Stimulated activated memory B cell treated with anti-CD40 and anti-IgM and Interleukin-4, amounts not matched to agents 10 μg/mL and 1 μg/mL and 100 μg/mL, for 72 hours (primary cell): ENCODE measurements at places on chromosomes 6 and 20.

- no peak for ATAC-seq
Measured at GRCh38 chr6:139853302-139853992, 479.0 kb upstream of the CITED2 start.

GRCh38 chr6:36852481-36853147 is 13.4 kb upstream of the CPNE5 start:
- no peak for ATAC-seq

DNA sequence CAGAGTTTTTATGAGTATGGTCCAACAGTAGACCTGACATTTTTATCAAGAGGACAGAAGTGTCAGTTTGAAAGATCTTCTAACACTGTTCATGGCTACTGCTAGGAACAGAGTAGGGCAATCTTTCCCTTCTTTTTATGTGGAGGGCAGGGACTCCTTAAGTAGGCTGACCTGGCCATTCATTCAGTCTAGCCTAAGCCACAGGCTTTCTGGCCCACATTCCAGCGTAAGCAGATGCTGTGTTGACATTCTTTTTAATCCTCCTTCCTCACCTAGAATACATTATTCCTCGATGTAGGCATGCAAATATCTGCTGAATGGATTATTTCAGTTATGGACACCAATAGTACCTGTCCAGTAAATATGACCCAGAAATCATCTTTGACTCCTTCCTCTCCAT is 188.3 kb downstream of the ATXN1 start:
- no peak for ATAC-seq

GRCh38 chr6:18397701-18398100 is 10.6 kb downstream of the RNF144B start:
- ATAC-seq: no peak

- no peak for ATAC-seq
Measured at GRCh38 chr6:158848490-158848895, 29.3 kb upstream of the EZR start.

GRCh38 chr6:27668442-27669294 is 195.8 kb upstream of the ZNF184 start:
- no peak for ATAC-seq

- ATAC-seq: no peak
Measured at GRCh38 chr20:32968478-32969241, 35.6 kb downstream of the SUN5 start.

DNA sequence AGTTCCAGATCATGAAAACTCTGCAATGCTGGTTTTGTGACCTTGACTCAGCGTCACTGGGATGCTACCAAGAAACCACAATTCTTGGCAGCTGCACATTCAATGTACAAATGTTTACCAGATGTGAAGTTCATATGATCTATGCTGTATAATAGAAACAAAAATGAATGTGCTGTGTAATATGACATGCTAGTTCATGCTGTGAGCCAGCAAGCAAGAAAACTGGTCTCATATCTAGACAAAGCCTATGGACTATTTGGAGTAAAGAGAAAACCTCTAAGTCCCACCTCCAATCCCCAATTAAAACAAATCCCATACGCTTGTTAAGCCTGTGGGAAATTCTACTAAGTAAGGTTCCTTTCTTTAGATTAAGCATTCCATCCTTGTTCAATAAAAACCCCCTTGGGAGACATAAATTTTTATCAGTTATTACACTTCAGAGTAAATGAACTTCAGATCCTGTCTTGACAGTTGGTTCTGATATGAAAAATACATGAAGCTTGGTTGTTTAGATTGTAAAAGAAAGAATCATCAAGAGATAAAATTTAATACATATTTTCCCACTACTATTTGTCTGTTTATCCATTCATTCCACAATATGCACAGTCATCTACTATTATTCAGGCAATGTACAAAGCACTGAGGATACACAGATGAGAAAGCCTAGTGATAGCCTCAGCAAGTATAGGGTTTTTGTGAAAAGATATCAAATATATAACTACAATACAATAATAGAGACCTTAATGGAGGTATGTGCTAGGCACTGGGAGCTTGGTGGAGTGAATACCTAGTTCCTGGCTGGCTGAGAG is 20.1 kb downstream of the COL21A1 start:
- no peak for ATAC-seq

DNA sequence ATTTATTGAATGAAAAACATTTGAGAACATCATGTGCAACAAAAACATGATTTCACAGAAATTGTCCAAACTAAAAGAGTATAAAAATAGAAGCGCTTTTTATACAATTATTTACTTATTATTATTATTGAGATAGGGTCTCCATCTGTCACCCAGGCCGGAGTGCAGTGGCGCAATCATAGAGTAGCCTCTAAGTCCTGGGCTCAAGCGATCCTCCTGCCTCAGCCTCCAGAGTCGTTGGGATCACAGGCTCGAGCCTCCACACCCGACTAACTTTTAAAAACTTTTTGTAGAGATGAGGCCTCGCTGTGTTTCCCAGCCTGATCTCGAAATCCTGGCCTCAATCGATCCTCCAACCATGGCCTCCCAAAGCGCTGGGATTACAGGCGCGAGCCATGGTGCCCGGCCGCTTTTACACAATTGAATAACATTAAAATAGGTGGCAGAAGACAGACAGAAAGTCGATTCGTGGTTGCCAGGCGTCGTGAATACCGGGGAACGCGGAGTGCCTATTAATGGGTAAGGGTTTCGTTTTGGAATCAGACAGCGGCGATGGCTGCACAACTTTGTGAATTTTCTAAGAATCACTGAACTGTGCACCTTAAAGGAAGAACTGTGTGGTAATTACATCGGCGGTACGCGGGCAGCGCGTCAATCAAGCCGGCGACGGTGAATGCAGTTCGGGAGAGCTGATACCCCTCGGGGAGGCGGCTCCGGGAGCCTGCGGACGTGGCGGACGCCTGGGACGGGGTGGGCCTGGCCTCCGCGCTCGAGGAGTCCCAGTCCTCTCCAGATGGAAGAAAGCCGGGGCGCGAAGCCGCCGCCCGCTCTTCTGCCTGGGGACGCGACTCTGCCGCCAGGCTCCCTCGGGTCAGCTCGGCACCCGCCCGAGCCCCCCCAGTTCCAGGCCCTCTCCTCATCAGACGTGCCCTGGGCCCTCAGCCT is 807 bp downstream of the TBC1D20 start:
- peak; percentile 69 for ATAC-seq

DNA sequence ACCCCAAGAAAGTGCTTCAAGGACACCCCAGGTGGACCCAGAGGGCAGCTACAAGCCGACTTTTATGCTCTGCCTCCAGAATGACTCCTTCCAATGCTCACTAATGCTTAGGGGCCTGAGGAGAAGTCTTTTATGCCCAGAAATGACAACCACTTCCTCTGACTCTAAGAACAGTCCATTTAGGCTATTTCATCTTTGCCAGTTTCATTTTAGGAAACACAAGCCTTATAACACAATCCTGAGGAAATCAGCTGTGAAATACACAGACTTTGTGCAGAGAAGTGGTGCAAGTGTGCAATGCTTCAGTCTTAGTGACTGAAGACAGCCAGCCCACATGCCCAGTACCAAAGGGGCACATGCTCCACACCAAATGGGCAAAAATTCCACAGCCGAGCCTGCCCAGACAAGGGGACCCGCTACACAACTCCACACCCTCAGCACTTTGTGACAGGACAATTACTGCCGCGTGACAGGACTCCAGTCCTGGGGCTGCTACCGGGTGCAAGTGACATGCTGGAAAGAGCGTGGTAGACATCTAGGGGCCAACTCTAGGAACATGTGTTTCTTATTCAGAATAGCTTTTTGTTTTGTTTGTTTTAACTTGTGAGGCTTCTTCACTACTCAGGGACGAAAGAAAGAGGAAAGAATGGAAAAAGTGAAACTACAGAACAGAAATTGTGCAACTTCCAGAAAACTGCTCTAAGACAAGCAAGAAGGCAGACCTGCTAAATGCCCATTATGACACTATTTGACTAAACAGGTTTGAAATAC is 28.2 kb upstream of the PLAGL1 start:
- peak; percentile 41 for ATAC-seq

DNA sequence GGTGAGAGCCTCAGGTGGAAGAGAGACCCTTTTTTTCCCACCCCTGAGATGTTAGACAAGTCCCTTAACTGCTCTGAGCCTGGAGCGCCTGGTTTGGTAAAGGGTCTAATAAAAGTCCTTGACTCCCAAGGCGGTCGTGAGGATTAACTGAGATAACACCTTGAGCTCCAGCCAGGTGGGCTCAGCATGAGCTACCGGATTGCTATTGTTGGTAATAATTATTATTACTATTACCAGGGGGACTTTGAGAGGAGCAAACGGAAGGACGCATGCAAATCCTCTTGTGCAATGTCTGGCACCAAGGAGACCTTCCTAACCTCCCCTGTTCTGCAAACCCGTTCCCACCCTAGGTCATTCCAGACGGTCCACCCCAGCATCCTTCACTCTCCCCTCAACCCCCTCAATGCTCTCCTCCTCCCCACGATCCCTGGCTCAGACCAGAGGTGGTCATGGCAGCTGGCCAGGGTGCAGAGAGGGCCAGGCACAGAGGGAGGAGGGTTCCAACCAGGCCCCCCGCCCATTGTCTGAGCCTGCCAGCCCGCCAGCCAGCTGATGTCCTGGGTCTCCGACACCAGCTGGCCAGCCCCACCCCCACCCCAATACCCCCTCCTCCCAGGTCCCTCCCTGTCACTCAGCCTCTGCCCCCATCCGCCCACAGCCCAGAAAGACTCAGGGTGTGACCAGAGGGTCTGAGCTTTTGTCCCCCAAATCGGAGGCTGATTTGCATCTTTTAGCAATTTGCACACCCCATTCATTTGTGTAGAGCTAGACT is 14.3 kb upstream of the CBFA2T2 start:
- no peak for ATAC-seq

DNA sequence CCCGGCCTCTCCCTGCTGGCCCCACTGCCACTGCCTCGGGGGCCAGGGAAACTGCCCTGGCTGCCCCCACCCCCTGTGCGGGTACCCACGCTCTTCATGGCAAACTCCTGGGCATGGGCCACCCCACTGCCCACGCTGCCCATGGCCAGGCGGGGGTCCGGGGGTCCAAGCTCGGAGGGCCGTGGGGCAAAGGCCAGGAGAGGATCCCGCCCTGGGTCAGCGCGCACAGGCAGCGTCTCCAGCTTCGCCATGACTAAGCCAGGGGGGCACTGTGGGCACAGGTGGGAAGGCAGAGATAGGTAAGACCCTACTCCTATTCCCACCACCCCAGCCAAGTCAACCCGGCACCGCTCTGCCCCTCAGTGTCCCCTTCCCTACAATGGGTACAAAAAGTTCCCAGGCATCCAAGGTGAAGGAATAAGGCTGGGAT is 6.4 kb downstream of the LZTS3 start:
- peak; percentile 34 for ATAC-seq

DNA sequence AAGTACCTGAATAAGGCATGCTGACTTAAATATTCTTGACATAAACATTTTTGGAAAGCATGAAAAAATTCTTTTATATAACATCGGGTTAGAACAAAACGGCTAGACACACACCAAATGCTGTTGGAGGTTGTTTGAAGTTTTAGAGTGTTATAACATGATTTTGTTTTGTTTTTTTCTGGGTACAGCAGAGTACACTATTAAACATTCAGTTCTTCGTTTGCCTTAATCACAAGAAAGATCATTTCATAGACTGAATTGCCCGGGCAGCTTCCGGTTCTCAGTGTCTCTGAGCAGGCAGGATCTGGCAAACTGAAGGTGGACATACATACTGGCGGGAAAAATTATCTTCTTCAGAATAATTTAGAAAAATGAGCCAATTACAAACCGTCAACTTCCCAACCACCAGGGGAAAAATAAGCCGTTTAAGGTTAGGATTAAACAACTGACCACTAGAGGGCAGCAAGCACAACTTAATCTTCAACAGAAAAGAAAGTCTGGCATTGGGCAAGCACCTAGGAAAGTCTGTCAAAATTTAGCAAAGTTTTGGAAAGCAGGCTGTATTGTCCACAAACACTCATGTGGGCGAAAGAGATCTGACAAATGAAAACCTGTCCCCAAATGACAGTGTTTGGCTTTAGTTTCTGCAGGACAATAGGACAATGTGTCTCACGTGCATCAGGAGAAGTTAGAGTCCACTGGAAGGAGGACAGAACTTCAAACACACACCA is 15.0 kb downstream of the ZNF217 start:
- peak; percentile 71 for ATAC-seq

- no peak for ATAC-seq
Measured at GRCh38 chr20:57993716-57994431, 234.6 kb downstream of the ANKRD60 start.

- ATAC-seq: no peak
Measured at GRCh38 chr20:50953821-50954220, 4.5 kb downstream of the DPM1 start.

DNA sequence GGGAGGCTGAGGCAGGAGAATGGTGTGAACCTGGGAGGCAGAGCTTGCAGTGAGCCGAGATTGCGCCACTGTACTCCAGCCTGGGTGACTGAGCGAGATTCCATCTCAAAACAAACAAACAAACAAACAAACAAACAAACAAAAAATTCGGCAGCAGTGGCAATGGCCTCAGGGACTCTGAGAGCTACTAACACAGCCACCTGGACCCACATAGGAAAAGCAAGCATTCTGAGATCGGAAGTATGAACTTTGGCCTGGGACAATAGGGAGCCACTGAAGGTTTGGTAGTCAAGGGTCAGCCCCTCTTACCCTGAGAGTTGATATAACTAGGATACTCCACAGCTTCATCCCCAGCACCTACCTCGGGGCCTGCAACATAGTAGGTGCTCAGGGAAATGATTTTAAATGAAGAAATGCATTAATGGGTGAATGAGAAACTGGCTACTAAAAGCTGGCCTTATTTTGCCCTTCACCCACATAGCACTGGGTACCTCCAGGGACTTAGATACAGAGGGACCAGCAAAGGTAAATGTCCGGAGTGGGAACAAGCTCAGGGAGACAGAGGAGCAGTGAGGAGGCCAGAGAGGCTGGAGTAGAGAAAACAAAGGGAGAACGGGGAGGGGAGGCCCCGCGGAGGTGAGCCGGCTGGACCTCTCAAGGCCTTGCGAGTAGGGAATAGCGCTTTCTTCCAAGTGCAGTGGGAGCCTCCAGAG is 46.6 kb upstream of the PTGIS start:
- no peak for ATAC-seq

GRCh38 chr6:28167926-28168325 is 26.2 kb downstream of the ZKSCAN8 start:
- ATAC-seq: no peak

- ATAC-seq: no peak
Measured at GRCh38 chr6:82597201-82597600, 233.6 kb downstream of the TPBG start.

DNA sequence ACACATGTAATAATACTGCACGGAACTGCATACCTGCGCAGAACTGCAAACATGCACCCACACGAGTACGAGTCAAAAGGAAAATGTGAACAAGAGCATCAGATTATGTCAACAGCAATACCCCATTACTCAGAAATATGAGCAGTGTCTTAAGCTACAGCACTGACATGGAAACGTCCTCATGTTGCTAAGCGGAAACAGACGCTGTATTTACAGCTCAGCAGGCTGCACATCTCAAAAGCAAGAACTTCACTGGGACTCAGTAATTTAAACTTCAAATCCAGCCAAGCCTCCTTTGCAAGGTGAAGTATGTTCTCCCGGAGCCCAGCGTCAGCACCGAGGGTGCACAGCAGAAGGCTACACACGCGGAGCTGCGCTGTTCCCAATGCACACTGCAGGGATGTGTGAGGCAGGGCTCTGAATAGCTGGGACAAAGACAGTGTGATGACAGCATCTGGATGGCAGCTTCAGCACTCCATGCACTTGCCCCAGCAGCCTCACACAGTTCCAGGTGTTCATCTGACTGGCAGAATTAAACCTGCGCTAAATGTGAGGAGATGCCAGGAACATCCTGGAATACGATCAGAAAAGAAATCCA is 202.8 kb downstream of the WDR27 start:
- peak; percentile 31 for ATAC-seq
